NCI-H774 (cell line): ENCODE measurements at places on chromosomes 1 and 21.

DNA sequence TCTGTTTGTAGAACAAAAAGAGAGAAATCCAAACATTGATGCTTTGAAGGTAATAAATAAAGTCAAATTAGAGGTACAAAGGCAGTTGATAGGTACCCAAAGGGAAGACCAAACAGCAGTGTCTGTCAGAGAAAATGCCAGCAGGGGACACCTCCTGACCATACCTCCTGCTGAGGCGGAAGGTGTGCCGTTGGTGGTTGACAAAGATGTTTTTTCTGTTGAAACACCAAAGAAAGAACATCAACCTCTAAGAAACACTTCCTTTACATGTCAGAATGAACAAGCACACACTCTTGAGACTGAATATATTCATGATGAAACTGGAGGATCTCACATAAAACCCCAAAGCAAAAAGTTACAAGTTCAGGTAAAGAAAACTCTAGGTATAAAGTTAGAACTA lies 128.3 kb downstream of the MACF1 start:
- no peak for DNase-seq

- DNase-seq = peak; percentile 51
Measured at GRCh38 chr1:53470155-53470554, 11.0 kb downstream of the DMRTB1 start.

DNA sequence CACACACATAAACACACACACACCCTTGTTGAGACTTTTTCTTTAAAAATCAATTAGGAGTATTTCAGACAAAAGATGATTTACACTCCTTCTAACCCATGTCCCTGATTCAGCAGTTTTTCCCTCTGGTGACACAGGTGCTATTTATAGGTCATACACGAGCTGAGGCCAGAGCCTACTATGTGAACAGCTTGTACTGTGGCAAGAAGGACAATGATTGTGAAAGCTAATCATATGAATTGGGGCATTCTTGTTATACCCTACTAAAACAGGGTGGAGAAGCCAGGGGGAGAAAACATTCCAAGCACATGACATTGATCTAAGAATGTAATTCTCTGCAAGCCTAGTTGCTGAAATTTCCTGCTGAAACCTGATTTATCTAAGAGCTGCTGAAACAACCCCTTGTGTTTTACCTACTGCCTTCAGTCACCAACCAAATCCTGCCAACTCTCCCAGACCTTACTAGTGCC lies 60.3 kb downstream of the XCL1 start:
- DNase-seq = no peak

DNA sequence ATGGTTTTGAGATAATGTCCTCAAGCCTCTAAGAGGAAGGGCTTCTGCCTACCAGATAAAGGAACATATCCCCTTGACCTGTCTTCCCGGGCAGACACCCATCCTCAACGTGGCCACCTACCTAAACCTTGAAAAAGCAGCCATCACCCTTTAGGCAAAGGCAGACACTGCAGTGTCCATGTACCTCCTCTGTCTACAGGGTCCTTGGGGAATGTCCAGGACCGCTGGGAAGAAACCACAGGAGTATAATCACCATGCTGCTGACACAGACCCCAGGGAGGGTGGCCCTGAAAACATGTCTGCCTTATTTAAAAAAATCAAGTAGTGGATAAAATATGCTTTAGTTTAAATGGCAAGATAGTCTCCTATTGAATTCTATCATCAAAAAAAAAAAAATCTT lies 16.6 kb downstream of the BCAR3 start:
- DNase-seq = no peak

DNA sequence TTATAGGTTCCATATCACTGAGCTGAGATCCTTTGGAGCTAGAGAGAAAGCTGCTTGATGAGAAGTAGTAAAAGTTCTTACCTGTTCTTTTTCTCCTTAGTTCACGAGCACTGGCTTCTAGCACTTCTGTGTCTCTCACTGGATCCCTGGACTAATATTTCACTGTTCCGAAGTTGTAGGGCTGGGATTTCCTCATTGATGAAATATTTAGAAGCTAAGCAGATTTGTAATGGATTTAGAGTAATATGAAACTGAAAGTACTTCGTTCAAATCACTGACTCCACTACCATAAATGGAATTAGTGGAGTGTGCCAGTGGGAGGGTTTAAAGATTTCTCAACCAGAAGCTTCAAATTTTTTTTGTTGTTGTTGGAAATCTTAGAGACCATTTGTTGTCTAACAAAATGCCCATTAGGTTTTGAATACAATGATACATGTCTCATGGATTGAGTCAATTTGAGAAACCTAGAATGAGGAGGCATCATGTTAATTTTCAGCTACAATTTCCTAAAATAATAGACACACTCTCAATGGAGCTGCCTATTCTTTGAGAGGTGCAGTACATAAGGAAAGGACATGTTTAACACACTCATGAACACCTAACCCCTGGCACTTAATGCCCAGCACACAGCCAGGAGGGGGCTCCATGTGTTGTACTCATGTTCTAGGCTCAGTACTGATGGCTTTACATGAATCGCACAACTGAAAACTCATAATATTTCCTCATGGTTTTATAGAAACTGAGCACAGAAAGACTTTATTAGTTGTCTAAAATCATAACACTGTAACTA lies at the start of gene GBP1:
GBP1 (minus strand) TSS at position 130 of the 790 bp plus-strand sequence. CDS start 1,974 bp downstream, outside the sequence.
- no peak for DNase-seq

DNA sequence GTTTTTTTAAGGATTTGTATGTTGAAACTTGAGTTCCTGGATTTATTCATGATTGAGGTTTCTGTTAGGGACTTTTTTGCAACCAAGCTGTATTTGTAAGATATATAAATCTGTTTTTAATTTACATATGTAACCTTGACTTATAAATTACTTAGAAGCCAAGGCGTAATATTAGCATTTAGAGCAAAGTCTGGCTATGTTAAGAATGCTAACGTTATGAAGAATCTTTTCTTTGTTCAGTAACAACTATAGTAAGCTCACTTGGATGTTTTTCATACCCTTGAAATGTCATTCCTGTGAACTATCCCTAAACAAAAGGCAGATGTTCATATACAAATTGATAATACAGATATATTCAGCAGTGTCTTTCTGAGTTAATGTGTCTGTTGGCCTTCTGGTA lies 155.3 kb downstream of the MAGI3 start:
- no peak for DNase-seq

DNA sequence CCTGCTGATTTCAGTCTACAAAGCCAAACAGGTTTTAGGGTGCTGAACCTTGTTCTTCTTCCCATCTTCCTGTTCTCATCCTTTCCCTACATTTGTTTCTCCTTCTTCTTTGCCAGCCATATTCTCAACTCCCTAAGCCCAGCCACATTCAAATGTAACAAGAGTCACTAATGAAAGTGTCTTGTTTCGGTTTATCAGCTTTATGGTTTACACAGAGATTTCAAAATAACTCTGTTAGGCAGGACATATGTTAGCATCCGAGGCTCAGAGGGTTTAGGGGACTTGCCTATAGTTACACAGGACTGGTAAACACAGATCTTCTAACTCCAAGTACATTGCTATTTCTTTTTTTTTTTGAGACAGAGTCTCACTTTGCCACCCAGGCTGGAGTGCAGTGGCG lies 61.3 kb downstream of the NDUFS5 start:
- DNase-seq = no peak

DNA sequence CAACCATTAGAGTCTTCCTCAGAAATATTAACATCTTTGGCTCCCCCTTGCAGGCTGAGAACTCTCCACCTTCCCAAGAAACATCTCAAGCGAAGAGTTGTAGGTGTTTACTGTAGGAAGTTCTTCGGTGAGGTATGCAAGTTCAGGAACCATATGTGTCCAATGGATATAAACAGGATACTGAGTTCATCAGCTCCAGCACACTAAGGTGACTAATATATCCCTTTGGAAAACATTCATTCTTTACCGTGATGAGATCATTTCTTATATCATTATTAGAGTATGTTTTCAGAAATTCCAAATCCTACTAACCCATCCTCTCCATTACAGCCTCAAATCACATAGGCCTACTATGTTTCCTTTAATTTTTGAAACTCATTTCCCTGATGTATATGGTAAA lies 37.3 kb upstream of the PRMT6 start:
- no peak for DNase-seq

GRCh38 chr1:218763538-218763937 lies 410.1 kb upstream of the LYPLAL1 start:
- no peak for DNase-seq

DNA sequence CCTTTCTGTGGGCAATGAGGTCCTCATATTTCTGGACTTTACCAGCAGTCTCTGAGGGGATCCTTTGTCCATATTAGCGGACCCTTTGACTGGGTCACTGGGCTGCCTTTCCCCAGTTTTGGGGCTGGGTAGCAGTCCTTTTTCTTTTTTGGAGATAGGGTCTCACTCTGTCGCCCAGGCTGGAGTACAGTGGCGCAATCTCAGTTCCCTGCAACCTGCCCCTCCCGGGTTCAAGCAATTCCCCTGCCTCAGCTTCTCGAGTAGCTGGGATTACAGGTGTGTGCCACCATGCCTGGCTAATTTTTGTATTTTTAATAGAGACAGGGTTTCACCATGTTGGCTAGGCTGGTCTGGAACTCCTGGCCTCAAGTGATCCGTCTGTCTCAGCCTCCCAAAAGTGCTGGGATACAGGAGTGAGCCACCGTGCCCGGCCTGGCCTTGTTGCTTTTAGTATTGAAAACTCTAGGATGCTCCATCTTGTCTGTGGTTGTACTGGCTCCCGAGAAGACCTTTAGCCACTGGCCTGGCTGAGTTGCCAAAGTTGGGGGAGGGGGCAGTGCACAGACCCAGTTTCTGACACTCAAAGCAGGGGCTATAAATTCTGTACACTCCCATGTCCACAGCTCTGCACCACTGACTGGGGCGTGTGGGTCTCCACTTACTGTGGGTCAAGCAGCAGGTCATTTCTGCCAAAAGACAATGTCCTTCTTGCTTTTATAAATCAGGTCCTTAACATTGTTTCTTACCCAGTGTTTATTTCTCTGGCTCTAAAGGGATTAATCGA lies 33.1 kb downstream of the MAN1C1 start:
- no peak for DNase-seq

DNA sequence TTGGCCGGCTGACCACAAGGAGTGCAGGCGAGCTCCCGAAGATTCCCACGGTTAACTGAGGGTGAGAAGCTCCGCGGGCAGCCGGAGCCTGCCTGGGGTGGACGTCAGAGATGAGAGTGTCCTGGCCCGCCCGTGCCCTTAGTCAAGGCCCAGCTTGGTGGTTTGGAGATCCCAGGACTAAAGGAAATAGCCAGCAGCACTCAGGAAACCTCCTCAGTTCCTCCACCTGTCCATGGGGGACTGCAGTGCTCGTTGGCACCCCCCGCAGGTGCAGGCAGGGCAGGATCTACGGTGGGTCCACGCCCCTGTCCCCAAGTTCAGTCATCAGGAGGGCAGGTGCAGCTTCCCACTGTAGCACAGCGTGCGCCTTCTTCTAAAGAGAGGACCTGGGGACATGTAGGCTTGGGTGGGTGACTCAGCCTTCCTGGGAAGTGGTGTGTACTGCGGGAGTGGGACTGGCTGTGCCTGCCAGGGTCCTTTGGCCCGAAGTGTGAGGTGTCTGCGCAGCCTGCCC lies 32.5 kb downstream of the SLX9 start:
- no peak for DNase-seq

DNA sequence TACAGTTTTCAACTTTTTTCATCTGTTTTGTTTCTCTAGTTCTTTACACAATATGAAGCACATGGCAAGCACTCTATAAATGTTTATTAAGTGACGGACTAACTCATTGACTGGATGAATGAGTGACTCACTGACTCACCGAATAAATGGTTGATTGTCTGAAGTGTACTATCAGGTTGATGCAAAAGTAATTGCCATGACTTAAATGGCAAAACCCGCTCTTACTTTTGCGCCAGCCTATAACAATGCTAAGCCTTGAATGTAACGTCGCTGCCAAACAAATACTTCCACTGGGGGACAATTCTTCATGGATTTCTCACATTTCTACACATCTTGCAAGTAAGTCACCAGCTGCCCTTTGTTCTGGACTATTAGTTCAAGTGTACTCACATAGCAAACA lies 109.0 kb upstream of the KCTD3 start:
- peak; percentile 38 for DNase-seq
